ENCODE measurements at places on chromosomes 12 and 14. TPM values are rescaled to one million over a fixed set of nuclear protein-coding genes. Genes with fewer than 3 reads are reported as not detected.
A peak's percentile ranks its signal among the peaks of the same experiment; 100 is the strongest.

DNA sequence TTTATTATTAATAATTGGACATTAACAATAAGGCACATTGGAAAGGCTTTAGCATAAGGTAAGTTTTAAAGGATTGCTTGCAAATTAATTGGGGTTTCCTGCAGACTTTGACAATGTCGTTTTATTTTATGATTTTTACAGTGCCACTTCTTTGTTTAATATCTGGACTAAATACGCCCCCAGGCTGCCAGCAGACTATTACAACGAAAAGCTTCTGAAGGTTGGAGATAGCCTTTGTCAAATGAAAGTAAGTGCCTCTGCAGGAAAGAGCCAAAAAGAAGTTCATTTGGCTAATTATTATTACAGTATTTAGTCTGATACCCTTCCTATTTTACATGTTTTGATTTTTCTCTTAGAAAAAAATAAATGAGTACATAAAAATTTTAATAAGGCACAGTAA lies 11.3 kb downstream of the CFAP54 start:
- no peak for DNase-seq

The SLC10A1 gene
- total RNA-seq: not detected

DNA sequence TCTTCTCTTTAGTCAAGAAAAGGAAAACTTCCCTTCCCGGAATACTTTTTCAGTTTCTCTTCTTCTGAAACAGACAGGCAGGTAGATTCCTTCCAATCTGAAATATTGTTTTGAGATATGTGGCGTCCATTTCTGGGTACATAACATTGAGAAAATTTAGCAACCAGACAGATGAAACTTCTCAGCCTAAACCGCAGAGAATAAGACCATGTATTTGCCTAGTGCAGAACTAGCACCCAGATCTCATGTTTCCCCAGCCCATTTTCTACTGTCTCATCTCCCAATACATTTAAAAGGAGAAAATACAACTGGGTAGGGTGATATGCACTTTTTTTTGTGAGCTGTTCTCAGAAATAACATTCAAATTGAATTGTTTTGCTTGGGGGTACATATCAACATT lies 6.4 kb downstream of the AVPR1A start:
- DNase-seq: no peak

The SERPINA9 gene
- total RNA-seq: not detected

- no peak for DNase-seq
Observed at GRCh38 chr12:51407604-51408003, 16.4 kb upstream of the GALNT6 start.

The FAM181A gene
- total RNA-seq: 0.48 TPM

DNA sequence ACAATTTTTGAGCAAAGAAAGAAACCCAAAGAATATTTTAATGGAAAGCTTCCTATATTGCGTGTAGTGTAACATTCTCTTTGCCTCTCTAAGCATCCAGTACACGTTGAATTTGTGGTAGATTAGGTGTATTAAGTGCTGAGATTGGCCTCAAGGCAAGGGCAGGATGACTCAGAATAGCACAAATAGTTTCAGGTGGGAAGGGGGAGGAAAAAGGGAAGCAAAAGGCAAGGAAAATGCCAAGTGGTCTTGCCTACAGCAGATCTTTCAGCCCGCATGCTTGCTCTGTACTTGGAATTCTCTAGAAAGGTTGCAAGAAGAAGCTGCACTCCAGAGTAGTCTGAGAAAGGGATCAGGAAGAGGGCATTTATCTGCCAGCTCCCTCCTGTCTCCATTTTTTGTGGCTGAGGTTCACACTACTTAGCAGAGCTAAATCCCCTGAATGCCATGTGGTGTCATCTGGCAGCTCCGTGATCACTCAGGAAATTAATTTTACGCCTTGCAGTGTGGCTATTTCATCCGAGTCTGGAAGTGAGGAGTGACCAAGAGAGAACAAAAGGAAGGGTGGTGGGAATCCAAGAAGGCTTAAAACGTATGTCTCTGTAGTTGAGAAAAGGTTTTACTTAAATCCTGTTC lies 28.5 kb downstream of the CDKN1B start:
- no peak for DNase-seq

The CCDC60 gene
- 2.4 TPM for total RNA-seq

DNA sequence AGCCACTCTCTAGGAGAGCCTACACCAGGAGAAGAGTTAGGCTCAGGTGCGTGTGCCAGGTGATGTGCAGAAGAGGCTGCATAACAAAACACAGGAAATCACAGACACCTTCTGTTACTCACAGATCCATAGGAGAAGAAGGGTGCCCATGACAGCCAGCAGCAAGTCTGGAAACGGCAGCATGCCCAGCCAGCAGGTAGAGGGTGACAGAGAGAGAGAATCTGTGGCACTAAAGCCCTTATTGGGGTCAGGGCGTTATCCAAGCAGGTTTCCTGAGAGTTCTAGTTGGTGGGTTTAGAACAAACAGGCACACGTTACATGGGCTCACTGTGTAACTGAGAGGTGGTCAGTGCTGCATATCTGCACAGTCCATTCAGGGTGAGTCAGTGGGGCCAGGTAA lies 14.9 kb upstream of the SLC8A3 start:
- DNase-seq: no peak

- DNase-seq: no peak
Observed at GRCh38 chr12:49626169-49626835, 2.9 kb downstream of the PRPF40B start.

GRCh38 chr12:66879409-66879808 lies 200.5 kb upstream of the GRIP1 start:
- no peak for DNase-seq

- DNase-seq: no peak
Observed at GRCh38 chr12:104708891-104709290, 249.2 kb downstream of the SLC41A2 start.

DNA sequence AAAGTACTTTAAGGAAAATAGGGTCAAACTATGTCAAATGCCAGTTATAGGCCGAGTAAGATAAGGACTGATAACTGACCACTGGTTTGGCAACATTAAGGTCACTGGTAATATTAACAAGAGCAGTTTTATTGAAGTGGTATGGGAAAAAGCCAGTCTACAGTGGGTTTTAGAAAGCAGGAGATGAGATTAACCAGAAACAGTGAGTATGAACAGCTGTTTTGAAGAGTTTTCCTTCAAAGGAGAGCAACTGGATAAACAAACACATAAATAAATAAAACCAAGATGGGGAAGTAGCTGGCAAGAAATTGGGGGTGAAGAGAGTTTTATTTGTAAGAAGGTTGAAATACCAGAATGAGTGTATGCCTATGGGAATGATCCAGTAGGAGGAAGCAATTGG lies 30.3 kb downstream of the KITLG start:
- no peak for DNase-seq

- DNase-seq: no peak
Observed at GRCh38 chr12:127459166-127459565, 807.8 kb upstream of the TMEM132C start.

The BDKRB2 gene
- 34.6 TPM for total RNA-seq

GRCh38 chr12:3041558-3042164 lies 35.5 kb upstream of the TSPAN9 start:
- peak; percentile 55 for DNase-seq

GRCh38 chr14:78644824-78645559 lies 474.8 kb downstream of the NRXN3 start:
- DNase-seq: no peak

DNA sequence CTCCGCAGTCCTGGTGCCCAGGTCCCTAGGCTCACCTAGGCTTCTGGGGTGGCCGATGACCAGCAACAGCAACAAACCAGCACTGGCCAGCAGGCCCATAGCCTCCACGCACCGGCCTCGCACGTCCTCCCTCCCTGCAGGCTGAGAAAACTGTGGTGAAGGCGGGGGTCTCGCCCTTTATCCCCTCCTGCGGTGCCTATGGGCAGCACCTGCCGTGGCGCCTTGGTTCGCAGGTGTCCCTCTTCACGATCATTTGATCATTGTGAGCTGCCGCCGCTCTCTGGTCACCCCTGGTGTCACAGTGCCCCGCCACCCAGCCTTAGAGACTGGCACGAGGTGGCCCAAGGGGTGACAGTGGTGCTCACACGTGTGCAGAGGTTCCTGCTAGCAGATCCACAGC lies at the start of gene OVCH1:
OVCH1 (minus strand) TSS at position 99 of the 400 bp plus-strand sequence; CDS start at position 99, 0 bp downstream.
- DNase-seq: no peak

The PNP gene
- total RNA-seq: 12.7 TPM

The TC2N gene
- total RNA-seq: 79.1 TPM

The TPH2 gene
- not detected for total RNA-seq

Data from uterus (tissue), 4 donors.